ENCODE measurements at places on chromosomes 16 and 17.

GRCh38 chr16:89107203-89107582 lies 13.5 kb downstream of the ACSF3 start:
- DNase-seq = no peak

DNA sequence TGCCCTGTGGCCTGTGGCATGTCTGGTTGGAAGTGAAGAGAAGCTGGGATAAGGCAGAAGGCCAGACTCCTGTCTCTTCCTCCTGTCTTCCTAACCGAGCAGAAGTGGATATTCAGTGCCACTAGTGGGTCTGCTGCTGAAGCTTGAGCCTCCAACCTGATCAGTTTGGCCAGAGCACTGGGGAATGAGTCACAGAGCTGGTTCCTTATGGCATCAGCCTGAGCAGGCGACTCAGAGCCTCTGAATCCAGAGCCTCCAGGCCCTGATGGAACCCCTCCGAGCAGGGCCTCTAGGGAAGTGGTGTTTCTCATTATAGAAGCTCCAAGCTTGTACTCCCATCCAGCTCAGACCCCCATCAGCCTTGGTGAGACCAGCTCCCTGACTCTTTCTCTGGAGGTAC lies 2.0 kb downstream of the WSCD1 start:
- no peak for DNase-seq

DNA sequence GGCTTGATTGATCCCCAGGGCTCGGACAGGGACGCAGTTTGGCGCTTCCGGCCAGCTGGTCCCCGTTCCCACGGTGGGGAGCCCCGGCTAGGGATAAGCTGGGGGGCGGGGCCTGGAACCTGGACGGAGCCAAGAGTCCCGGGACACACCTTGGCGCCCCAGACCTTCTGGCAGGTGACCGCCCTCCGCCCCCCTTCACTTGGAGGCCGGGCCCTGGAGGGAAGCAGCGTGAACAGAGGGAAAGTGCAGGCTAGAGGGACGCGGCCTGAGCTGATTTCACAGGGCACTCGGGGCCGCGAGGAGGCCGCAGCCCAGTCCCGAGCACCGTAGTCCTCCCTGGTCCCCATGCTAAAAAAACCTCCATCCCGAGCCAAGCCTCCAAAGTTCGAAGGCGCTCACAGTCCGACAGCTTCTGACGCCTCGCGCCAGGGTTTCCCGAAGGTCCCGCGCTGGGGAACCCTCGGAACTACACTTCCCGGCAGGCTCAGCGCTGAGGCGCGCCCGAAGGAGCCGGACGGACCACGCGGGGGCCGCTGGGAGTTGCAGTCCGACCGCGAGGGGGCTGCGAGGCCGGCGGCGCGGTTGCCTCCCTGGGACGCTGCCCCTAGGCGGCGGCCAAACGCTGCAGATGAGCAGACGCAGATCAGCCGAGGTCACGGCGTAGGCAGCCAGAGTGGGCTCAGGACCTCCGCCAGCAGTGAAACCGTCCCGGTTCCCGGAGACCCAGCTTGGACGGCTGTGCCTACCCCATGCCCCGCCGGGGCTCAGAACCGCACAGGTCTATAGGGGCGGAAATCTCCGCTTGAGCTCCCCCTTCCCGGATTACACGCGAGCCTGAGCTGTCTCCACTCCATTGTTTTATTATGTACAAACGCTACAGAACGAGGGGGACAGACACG lies at the start of gene TBX6:
Gene TBX6 (minus strand): TSS at position 451 of the 899 bp plus-strand sequence. CDS start 731 bp downstream, outside the sequence.
- DNase-seq = peak; percentile 95

- no peak for DNase-seq
Measured at GRCh38 chr16:86966777-86967176, 350.4 kb downstream of the C16orf95 start.

GRCh38 chr16:88570691-88571092 lies 489 bp downstream of the ZC3H18 start:
- DNase-seq = peak; percentile 16

DNA sequence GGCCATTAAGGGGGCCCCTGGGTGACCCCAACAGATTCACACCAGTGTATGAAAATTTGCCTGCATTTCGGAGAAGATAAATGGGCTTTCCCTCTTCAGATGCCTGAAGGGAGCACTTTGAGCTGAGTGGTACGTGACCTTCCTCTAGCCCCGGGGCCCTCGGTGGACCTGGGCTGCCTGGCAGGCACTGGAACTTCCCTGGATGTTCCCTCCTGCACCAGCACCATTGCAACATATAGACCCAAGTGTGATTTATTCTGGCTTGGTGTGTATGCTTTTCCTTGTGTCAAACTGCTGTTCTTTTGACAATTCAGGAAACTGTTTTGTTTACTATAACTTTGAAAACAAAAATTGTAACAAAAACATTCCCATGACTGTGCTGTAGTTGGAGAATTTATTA lies 93.8 kb downstream of the TNFRSF13B start:
- no peak for DNase-seq

- DNase-seq = no peak
Measured at GRCh38 chr17:43125967-43126910, 1.1 kb upstream of the BRCA1 start.

DNA sequence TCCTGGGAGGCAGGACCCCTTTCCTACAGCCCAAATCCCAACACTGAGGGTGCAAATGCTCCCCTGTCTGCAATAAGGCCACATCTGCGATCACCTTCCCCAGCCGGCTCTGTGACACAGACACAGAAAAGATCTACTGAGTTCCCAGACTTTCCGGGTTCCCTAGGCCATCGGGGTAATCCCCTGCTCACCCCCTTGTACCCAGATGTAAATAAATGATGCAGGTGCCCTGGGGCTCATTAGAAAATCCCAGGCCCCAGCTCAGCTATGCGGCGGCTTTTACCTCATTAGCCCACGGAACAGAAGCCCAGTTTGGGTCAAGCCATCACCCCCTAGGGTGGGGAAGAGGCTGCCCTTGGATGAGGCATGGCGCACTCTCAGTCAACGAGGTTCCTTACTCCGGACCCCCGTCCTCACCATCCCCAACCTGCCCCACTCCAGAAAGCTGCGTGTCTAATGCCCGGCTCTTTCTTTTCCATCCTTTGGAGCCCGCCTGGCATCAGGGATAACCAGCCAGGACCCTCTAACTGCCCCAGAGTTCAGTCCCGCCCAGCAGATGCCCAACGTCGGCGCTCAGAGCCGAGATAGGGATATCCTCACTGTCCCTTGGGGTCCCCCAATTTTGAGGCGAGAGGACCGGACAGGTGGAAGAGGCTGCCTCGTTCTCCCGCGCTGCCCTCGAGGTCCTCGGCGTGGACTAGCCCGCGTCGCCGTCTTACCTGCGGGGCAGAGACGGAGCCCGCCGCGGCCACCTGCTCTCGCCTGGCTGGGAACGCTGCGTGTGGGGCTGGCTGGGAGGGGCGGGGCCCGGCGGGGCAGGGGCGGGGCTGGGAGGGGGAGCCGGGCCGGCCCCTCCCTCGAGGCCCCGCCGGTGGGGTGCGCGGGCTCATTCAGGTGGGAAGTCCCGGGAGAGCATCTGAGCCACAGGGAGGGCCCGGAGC lies at the start of gene ZNF385C:
Gene ZNF385C (minus strand): TSS at position 783 of the 941 bp plus-strand sequence. CDS start 35,417 bp downstream, outside the sequence.
- DNase-seq = peak; percentile 77

Measured in NCI-H82 (cell line).